ENCODE measurements at places on chromosomes 11 and 22.

DNA sequence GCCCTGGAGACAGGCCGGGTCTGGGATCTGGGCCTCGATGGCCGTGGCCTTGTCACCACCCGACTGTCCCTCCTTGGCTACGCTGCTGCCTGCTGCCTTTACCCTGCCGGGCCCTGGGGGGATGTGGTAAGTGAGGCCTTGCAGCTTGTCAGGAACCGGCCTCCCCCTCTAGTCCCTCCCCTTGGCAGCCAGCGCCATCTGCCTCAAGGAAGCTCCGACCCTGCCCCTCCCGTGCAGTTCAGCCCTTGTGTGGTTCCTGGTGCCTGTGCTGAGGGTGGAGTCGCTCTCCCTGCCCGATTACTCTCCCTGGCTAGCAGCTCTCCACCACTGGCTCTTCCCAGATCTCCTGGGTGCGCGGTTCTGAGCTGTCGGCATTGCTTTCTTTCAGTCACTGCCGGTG is 33.7 kb downstream of the CTTN start:
- no peak for DNase-seq

GRCh38 chr11:120499859-120500258 is 11.7 kb upstream of the GRIK4 start:
- no peak for DNase-seq

- DNase-seq, result no peak
Measured at GRCh38 chr11:2306877-2307500, 5.2 kb downstream of the TSPAN32 start.

GRCh38 chr22:29043906-29044575 is 17.6 kb downstream of the C22orf31 start:
- no peak for DNase-seq

DNA sequence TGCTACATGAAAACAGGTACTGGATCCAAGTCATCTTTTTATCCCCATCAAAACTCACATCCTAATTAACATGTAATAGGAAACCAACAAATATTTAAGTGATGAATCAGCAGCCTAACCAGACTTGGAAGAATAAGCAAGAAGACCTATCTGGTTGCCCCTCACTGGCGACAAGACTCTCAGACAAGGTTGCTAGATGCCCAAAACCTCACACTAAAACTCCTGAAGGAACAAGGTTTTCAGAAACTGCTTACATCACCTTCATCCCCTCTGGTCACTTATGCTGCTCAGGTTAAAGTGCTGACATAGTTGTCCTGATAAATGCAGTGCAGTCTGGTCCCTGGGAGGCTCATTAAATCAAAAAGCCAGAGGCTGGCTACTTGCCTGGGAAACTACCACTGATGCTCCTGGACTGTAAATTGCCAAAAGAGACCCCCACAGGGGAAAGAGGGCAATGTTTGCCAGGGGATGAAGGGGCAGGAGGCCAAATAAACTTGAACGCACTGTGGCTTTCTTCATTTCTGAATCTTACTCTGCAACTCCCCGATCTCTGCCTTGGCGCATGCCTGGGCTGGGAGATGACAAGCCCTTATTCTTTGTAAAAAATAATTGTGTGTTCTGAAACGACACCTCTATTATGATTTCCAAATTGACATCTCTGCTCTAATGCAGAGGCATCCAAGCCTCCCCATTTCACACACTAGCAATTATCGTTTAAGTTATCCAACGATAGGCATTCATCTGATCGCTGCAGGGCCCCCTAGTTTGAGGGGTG is 72.7 kb downstream of the AMBRA1 start:
- DNase-seq, result no peak

DNA sequence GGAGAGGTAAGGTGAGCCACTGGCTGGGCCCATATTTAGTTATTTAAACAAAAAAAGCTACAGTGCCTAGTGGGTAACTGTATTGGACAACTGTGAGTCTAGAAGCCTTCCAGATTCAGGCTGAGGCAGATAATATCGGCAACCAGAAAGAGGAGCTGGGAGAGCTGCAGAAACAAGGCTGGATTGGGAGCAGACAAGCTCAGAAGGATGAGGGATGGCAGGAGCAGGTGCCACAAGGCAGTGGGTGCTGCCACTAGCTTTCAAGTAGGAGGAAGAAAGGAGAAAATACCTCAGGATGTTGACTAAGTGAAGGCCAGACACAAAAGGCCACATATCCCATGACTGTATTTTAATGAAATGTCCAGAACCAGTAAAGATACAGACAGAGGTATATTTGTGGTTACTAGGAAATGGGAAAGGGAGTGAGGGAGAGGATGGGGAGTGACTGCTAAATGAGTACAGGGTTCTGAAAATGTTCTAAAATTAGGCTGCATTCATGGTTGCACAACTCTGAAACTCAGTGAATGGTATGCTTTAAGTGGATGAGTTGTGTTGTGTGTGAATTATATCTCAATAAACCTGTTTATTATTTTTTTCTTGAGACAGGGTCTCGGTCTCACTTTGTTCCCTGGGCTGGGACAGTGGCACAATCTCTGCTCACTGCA is 11.8 kb upstream of the RAPSN start:
- DNase-seq, result no peak

- DNase-seq, result no peak
Measured at GRCh38 chr11:5065027-5065426, 4.3 kb upstream of the OR52E1 start.

- peak; percentile 99 for DNase-seq
Measured at GRCh38 chr11:110026858-110027626, 66.2 kb upstream of the ZC3H12C start.

DNA sequence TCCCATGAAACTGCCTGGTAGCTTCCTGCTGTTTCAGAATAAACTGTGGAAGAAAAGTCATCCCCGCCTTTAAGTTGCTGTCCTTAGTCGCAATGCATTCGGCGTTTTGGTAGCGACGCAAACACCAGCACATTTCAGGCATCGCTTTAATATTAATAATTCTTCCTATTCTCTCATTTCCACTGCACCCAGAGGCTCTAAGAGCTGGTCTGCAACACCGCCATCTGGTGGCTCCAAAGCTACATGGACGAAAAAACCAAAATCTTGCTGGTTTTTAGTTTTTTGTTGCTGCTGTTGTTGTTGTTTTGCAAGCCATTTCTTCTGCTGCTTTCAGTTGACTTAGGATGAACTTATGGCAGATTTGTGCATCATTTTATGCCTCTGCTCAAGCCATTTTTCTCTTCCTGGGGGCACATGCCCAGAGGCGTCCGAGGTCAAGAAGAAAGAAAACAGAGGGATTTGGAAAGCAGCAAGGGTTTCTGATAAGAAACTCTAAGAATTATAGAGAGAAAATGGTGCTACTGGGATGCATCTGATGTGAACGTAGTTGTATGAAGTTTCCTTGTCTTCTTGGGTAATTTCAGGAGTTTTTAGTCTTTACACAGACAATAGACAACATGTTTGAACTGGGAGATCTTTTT is 345.4 kb upstream of the KIRREL3 start:
- peak; percentile 87 for DNase-seq

- no peak for DNase-seq
Measured at GRCh38 chr11:38543986-38544385, 1946.0 kb upstream of the RAG2 start.

GRCh38 chr22:42621505-42622002 is 6.9 kb upstream of the POLDIP3 start:
- DNase-seq, result peak; percentile 11

DNA sequence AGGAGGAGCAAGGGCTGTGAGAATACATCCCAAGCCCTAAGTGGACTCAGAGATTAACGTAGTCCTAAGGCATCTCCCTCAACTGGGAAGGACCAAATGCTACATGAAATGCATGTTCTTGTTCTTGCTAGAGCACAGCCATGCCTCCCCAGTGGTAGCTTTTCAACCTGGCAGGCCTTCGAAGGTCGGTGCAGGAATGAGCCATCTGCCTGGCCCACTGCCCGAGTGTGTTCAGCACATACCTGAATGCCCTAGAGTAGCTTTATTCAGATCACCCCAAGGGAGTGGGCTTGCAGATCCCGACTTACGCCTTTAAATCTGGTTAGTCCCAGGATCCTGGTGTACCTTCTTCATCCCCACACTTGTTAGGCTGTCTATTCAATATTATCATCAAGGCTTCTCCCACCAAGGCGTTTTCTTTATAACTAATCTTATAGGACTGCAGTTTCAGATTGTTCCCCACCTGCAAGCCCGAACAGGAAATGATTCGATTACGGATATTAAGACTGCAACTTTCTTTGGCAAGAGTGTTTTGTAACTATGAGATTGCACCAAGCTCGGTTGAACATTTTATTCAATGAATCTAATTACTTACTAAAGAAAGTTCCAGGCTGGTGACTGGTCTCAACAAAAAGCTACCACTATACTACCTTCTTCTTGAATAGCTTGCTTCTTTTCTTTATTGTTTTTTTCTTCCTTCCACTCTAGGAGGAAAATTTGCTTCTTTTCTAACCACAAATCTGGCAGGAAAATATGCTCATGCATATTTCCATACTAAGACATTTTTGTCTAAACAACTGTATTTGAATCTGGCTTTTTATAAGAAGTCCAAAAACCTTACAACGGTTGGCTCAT is 115.6 kb downstream of the SGSM3 start:
- no peak for DNase-seq

DNA sequence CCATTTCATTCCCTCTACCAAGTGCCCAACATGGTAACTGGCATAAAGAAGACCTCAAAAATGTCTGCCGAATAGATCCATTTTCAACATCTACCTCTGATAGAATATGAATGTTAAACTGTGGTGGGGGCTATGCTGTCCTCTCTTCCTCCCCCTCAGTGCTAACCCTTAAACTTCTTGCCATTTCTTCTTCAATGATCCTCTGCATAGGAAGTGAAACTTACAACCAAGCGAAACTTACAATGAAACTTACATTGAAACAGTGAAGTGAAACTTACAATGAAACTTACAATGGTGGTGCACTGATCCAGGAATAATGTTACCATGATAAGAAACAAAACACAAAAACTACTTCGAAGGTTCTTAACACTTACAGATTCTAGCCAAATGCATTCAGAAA is 4.7 kb downstream of the RTCB start:
- no peak for DNase-seq

- DNase-seq, result no peak
Measured at GRCh38 chr11:64119700-64120099, 46.2 kb downstream of the MACROD1 start.

GRCh38 chr11:1848640-1849430 is 4.0 kb upstream of the LSP1 start:
- DNase-seq, result no peak

DNA sequence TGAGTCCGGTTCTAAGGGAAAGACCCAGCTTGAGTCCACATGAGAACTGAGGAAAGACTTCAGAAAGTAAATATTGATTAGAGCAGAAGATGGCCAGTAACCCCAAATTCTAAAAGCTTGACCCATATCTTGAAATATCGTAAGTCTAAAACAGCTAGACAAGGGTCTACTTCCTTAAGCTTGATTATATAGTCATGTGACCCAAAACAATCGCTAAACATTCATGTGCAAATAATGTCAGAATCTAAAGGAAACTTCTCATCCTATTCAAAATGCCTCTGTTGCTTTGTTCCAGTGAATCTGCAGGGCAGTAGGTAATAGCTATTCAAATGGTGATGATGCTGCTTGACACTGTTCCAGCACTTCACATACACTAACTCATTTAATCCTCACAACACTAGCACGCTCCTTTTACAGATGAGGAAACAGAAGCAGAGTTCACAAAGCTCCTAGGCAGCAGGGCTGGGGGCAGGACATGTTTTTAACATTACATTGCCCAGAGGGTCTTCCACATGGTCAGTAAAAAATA is 52.6 kb downstream of the TCF20 start:
- DNase-seq, result no peak

DNA sequence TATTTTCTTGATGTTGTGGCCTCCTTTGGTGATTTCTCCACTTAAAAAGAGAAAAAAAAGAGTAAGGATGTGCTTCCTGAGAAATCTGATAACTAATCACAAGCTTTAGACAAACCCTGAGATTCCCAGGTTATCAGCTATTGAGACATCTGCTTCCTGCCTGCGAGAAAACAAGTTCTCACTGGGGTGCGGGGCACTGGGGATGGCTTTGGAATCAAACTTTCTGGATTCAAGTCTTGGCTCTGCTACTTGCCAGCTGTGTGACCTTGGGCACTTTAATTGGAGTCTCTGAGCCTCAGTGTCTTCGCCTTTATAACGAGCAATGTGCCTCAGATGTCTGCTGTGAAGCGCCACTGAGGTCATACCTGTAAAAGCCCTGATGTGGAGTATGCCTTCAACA is 152.5 kb upstream of the NAV2 start:
- no peak for DNase-seq

GRCh38 chr11:107957109-107957588 is 28.9 kb downstream of the RAB39A start:
- DNase-seq, result no peak

DNA sequence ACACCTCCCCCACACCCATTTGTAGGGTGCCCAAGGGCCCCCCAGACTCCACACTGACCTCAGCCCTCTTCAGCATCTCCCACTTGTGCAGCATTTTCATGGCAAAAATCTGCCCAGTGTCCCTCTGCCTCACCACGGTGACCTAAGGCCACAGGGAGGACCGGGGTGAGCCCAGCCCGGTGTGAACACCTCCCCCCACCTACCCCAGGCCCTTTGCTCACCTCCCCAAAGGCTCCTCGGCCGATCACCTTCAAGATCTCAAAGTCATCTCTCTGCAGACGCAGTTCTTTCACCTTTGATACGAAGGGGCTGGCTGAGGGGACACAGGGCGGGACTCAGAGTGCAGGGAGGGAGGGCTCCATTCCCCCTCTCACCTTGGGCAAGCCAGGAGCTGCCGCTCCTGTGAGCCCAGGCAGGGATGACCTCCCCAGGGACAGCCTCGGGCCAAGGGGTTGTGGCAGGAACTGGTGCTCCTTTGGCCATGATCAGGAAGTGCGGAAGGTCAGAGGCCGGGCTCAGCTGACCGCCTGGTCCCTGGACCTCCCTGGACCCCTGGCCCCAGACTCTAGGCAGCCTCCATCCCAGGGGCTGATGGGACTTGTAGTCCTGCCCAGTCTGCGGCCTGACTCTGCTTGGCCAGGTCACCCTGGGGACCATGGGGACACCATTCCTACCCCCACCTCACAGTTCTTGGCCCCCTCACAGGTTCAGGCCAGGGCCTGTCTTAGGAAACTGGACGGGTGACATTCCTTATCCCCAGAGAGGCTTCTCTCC is 2.7 kb downstream of the CDC42BPG start:
- DNase-seq, result no peak

DNA sequence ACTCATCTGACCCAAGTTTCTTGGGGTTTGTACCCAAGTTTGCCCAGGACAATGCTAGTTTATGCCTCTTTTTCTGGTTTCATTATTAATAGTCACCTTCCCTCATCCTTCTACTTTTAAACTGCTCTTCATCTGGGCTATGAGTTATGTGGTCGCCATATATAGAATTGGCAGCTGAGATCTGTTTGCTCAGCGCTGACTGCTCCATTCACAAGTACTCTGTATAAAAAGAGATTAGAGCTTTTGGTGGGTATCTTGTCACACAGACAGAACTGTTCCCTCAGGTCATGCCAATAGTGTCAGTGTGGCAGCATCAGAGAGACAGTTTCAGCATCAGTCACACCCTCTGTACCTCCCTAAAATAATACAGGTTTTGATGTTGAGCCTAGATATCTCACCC is 326.0 kb downstream of the RAB38 start:
- DNase-seq, result no peak

DNA sequence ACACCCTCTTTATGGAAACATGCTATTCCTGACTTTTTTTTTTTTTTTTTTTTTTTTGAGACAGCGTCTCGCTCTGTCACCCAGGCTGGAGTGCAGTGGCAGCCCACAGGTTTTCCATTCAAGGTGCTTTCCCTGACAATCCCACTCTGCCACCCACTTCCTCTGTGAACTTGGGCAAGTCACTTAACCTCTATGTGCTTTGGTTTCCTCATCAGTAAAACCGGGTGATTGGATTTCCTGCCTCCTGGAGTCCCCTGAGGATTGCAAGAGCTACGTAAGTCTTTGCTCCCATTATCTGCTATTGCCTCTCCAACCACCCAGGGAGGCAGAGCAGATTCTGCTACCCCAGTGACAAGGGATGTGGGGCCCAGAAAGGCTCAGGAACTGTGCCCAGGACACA is 54.1 kb downstream of the CELSR1 start:
- no peak for DNase-seq
